ENCODE measurements at places on chromosomes 4 and X. TPM values are rescaled to one million over a fixed set of nuclear protein-coding genes. Genes with fewer than 3 reads are reported as not detected.

- DNase-seq = no peak
Measured at GRCh38 chr4:98026362-98026761, 116.9 kb downstream of the STPG2 start.

DNA sequence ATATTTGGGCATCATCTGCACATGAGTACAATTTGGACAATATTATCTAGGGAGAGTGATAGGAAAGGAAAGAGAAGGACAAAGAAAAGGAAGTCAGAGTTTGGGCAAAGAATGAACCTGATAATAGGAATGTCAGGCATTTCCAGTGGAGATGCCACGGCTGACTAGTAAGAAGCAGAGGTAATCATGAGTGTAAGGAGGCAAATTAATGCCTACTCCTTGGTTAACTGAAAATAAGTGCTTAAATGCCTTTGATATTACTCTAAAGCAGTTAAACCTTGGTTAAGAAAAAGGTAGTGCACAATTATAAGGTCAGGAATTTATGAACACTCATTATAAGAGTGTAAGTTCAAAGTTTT lies 99.2 kb upstream of the DDIT4L start:
- no peak for DNase-seq

DNA sequence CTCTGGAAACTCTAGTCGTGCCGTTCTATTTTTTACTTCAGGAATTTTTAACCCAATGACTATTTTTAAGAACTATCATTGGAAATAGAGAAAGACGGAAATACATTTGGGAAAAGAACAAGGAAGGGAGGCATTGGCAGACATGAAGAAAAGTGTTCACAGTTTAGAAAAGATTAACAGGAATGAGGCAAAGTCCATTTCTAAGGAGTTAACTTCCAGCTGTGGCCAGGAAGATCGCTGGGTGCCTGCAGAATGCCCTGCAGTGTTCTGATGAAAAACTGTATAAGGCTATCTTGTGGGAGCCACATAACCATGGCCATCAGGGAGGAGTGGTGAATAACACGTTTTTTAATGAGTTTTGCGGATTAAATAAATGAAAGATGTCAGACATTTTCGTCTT lies 150.6 kb upstream of the VCX3A start:
- DNase-seq = no peak

GRCh38 chr4:8399298-8399697 lies 41.2 kb downstream of the ACOX3 start:
- no peak for DNase-seq

DNA sequence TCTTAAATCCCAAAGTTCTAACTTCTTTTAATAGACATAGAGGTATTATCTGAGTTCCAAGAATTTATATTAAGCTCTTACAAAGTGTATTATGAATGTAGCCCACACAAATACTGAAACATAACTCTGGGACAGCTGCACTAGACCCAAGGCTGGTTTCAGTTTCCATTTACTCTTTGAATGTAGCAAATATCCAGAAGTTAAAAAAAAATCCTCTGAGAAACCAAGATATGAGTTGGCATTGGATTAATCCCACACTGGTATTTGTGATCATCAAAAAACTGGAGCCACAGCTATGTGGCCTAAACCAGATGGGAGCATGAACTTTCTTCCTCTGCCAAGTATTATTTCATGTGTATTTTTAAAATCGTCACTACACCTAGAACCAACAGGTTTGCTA lies 23.6 kb upstream of the SMPX start:
- no peak for DNase-seq

- DNase-seq = no peak
Measured at GRCh38 chr4:128913228-128913627, 103.7 kb downstream of the JADE1 start.

- DNase-seq = no peak
Measured at GRCh38 chr4:36286481-36286871, 5.1 kb downstream of the DTHD1 start.

DNA sequence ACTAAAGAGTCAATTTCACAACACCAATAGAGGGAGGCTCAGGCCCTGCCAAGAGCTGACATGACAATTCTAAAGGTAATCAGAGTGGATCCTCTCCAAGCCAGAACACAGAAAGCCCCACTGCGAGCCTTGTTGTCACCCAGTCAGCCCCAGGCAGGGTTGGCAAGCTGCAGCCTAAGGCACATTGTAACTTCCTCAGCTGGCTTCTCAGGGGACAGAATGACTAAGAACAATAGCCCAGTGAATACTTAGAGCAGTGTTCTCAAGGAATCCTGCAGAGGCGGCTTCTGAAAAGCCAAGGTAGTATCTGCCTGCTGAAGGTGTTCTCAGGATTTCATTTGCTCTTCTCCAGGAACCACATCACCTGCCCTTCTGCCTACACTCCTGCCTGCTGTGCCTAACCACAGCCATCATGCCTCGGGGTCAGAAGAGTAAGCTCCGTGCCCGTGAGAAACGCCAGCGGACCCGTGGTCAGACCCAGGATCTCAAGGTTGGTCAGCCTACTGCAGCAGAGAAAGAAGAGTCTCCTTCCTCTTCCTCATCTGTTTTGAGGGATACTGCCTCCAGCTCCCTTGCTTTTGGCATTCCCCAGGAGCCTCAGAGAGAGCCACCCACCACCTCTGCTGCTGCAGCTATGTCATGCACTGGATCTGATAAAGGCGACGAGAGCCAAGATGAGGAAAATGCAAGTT lies at the start of gene MAGEB4:
Gene MAGEB4, plus strand, starts transcription at position 277 of the 692 bp plus-strand sequence. Its CDS starts 136 bp downstream, at position 413.
- DNase-seq = no peak

DNA sequence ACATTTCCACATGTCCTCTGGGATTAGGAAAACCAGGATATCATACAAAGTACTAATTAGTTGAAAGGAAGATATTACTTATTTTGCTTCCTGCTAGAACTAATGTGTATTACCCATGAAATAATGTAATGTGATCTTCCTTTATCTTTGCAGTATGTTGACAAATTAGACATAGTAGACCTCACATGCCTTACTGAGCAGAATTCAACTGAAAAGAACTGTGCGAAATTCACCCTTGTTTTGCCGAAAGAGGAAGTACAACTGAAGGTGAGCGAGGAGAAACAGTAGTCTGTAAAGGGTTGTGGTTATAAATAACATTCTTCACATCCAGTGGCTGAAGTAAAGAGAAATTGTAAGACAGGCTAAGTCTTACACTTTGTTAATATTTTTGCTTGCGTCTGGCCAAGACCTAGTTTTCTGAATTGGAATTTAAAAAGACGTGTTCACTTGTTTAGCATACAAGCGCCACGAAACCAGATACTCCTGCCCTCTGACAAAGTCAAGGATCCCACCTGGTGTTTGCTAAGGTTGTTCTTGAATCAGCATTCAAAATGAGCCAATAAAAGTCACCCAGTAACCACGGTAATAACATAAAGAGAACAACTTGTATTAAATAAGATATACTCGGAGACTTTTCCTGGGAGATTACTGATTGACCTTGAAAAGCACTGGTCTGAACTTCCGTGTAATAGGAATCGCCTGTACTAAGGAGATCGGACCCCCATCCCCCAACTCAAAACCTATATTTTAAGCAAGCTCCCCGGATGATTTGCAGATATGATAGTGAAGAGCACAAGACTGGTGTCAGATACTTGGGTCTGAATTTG lies 16.9 kb downstream of the STAP1 start:
- DNase-seq = no peak

DNA sequence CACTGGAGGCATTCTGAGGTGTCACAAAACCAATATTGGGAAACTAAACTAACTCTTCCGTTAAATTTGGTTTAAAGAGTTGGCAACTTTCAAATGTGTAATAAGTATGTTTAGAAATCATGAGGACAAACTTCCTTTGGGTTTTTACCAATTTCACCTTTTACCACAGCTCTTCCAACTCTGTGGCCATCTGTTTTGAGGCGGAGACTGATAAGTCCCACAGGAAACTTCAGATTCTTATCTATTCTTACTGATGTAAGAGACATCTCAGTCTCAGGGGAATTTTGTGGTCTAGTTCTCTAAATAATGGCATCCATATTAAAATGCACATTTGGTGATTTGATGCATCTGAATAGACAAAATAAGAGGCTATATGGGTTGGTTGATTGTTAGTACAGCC lies 229.2 kb upstream of the AFF2 start:
- no peak for DNase-seq

GRCh38 chr4:88177983-88178625 lies 19.7 kb upstream of the ABCG2 start:
- peak; percentile 27 for DNase-seq

GRCh38 chr4:113524096-113524495 lies 237.4 kb downstream of the CAMK2D start:
- DNase-seq = no peak

DNA sequence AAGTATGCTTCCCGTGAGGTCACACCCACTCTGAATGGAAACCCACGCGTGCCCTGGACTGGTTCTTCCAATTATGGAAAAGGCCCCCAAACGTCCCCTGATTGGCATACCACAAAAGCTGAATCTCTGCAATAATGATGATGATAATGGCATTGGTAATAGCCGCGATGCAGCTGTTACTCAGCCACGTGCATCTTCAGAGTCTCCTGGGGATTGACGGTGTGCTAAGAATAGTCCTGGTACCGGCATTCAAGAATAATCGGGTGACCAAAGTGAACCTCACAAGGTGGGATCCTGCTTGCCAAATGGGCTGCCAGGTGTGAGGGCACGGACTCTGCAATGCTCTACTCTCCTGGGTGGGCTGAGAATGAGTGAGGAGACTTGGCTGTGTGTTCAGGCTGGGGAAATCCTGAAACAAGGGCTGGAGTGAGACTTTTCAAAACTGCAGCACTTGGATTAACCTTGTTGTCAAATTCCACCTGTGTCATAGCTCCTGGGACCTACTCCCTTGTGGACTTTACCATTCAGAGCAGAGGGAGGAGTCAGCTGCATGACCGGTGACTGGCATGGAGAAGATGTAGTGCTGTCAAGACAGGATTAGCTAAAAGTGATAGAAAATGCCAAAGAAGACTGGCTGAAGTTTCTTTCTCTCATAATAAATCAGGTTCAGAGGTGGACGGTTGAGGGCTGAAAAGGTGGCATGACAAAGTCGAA lies 615.4 kb downstream of the MID1IP1 start:
- DNase-seq = no peak

DNA sequence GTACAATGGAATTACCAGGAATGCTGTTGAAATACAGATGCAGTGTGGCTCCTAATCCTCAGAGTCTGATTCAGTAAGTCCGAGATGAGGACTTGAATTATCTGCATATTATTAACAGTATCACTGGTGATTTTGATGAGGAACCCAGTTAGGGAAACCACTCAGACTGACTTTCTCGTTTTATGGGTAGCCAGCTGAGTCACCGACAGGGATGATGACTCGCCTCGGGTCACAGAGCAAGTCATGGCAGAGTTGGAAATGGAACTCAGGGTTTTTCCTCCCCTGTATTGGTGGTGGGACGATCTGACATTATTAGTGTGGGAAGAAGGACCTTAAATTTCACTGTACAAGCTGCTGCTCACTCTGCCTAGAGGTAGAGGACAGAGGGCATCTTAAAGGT lies 51.3 kb downstream of the RTL9 start:
- DNase-seq = no peak

GRCh38 chrX:154023276-154024000 lies 3.7 kb upstream of the IRAK1 start:
- no peak for DNase-seq

GRCh38 chrX:38973322-38973721 lies 172.1 kb downstream of the MID1IP1 start:
- DNase-seq = peak; percentile 64

DNA sequence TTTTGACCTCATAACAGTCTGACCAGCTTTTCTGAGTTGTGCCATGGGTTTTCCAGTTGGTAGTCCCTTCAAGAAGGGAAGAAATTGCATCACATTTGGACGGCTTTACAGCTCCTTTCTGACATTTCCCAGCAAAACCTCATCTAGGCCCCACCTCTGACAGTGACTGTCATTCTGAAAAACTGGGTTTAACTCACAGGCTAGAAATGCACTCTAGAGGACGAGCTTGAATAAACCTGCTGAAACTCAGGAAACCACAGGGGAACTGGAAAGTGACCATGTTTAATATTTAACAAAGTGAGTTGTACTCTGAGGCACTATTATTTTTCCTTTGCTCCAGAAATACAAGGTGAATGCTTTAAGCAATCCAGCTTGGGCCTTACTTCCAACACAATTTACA lies 434.3 kb upstream of the RASGEF1B start:
- no peak for DNase-seq

DNA sequence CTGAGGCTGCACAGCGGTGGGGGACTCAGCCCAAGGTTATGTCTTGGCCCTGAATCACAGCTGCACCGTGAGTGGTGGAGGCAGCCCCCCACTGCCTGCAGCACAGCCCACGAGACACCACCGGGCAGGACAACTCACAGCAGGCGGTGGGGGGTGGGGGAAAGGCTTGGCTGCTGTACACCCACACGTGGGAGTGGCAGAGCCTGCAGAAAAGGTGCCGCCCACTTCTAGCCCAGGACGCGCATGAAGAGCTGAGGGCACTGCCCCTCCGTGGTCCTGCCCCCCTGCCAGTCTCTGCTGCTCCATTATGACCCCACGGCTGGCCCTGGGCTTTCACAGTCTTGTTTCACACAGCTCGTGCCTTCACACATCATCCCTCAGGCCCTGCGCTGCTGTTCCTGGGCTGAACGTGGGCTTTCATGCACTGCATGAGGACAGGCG lies 40.8 kb downstream of the FGFRL1 start:
- DNase-seq = no peak

DNA sequence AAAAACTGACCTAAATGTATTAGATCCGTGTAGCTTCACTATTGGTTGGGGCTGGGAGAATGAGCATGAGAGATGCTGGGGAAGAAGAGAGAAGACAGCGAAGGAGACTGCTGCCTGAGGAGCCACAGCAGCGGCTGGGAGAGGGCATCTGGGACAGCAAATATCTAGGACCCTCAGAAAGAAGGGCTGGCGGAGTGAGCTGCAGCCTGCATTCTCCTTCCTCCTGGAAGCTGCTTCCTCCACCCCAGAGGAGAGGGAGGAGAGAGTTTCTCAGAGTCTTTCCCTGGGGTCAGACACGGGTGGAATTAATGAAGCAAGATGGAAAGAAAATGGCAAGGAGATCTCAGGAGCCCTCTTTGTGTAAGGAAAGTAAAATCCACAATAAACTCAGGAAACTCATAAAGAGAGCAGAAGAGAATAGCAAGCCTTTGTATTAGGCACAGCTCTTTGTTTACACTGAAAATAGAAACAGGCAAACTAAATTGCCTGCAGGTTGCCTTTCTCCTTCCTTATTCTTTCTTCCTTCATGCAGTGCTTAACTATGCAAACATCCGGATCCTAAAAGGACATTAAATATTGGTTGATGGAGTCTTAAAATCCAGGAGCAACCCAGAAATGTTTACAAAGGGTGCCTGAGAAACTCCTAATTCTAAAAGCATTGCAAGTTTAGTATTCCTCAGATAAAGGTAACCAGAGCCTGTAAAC lies 130.3 kb upstream of the GALNT7 start:
- DNase-seq = no peak

Gene DCAF16
- polyA plus RNA-seq = 28.9 TPM

Gene SPANXD
- not detected for polyA plus RNA-seq

Gene FAM156B
- 35.4 TPM for polyA plus RNA-seq

Gene LPAR4
- polyA plus RNA-seq = not detected

Gene ANK2
- 48.2 TPM for polyA plus RNA-seq

Gene ARHGAP6
- 10.5 TPM for polyA plus RNA-seq

Gene AMTN
- 0.53 TPM for polyA plus RNA-seq

Gene CCDC120
- 5.4 TPM for polyA plus RNA-seq

Gene PPP1R2C
- not detected for polyA plus RNA-seq
